ENCODE measurements at places on chromosomes 16 and 17. TPM values are rescaled to one million over a fixed set of nuclear protein-coding genes. Genes with fewer than 3 reads are reported as not detected.

Gene CCL22
- not detected for total RNA-seq

Gene C1QBP
- total RNA-seq = 223 TPM

Gene CCL14
- total RNA-seq = not detected

Gene CMTM2
- total RNA-seq = not detected
